NCI-H510A (cell line): ENCODE measurements at places on chromosomes 16 and 17.

DNA sequence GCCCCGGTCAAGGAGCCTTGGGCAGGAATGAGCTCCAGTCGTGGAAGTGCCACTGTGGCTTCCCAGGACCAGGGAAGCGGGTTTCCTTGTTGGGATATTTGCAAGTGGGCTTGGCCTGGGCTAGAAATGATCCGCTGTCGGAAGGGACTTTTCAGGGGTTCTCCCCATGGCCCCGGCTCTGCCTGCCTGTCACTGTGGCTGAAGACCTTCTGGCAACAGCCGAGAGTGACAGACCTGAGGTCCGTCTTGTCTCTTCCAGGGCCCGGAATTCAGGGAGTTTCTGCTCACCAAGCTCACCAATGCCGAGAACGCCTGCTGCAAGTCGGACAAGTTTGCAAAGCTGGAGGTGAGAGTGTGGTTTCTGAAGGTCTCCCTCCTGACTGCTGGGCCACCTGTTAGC lies 57.7 kb downstream of the OR1D5 start:
- no peak for DNase-seq

GRCh38 chr17:27539794-27540317 lies 83.6 kb downstream of the KSR1 start:
- DNase-seq, result no peak

GRCh38 chr17:74810699-74811485 lies 34.7 kb upstream of the NAT9 start:
- no peak for DNase-seq

DNA sequence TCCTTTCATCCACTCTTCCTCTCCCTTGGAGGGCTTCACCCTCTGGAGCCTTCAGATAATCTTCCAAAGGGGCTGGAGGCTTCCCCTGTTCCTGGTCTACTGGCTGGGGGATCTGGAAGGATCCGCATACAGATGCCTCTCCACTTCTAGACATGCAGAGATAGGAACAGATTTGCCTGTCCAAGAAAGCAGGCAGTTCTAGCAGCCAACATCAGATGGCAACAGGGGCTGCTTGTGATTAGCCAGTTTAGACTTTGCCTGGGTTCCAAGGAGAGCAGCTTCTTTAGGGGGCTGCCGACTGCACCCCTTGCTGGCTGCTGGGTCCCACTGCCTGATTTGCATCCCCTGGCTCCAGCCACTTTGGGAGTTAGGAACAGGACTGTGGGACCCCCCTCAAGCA lies 6.2 kb upstream of the CD300A start:
- no peak for DNase-seq

- peak; percentile 74 for DNase-seq
Observed at GRCh38 chr17:7841915-7842379, 7.9 kb downstream of the KDM6B start.

GRCh38 chr16:47486856-47487255 lies 25.7 kb downstream of the PHKB start:
- DNase-seq, result no peak

DNA sequence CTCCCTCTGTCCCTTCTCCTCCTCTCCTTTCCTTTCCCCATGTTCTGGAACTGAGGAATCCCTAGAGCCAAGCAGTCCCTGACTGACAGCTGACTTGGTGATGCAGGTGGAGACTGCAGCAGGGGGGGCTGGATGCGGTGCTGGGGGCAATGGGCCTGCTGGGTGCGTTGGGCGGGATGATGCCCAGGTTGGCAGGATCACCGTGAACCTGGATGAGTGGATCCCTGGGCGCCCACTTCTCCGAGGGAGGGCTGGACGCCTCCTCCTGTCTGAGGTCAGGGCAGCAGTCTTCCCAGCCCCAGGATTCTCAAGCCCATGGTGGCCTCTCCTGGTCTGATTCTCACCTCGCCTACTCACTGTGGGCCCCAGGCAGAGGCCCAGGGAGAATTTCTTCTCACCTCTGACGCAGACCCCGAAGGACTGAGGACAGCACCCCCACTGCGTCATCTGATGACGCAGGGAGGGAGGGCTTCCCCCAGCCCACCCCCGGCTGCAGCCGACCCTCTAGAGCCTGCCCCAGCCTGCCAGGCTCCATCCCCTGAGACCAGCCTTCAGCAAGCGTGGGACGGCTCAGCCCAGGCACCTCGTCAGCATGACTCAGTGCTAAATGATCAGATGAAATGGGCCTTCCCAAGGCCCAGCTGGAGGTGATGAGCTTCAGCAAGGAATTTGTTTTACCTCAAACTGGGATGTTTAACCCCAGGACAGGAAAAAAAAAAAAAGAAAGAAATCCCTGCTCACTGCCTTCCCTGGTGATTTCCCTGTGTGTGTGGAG lies 188.0 kb upstream of the TNRC6C start:
- no peak for DNase-seq

DNA sequence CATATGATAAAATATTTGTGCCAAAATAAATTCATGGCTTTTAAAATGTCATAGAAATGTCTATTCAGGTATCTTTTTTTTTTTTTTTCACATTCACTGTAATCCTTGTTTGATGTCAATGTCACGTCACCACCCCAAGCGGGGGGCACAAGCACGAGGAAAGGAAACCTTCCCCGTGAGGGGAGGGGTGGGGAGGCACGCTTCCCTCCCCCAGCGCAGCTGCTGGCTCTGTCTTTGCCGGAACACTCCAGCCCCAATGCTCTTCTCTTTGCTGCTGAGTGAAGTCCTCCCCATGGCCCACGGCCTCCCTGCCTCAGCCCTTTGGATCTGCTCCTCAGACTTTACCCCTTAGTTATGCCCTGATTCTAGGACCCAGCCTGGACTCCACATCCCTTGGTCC lies 1.5 kb downstream of the SLC35G3 start:
- no peak for DNase-seq

DNA sequence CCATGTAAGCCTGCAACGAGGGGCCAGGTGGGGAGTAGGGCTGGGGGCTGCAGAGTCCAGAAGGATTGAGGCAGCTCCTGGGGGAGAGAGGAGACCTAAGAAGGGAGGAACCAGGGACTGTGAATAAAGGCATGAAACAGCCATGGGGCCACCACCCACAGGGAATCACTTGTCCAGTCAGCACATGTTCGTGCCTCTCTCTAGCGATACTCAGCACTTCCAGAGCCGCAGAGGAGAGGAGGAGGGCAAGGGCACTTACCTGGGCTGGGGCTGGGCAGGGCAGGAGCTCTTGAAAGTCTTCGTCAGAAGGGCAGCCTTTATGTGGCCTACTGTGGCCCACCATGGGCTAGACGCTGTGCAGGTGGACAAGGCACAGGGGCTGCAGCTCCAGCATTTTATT lies 24.2 kb downstream of the CACNA1G start:
- no peak for DNase-seq

DNA sequence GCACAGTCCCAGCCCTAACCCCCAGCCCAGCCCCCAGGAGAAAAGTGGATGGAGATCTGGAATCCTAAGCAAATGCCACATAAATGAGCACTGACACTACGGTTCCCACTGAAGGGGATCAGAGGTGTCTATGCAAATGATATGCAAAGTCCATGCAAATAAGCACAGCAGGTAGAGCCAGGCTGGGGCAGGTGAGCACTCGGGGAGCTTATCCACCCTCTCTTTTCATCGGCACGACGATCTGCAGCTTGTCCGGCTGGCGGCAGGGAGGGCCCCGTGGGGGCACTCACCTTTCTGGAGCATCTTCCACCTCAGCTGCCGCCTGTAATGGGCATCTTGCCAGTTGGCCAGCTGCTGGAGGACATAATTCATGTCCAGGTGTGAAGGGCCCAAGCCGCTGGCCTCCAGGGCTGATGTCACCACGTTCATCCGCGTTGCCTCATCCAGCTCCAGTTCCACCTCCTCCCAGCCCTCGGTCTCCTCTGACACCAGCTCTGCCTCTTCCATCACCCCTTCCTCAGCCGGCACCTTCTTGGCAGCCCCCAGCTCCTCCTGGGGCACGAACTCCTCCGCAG lies 9.9 kb downstream of the HAP1 start:
- peak; percentile 71 for DNase-seq

DNA sequence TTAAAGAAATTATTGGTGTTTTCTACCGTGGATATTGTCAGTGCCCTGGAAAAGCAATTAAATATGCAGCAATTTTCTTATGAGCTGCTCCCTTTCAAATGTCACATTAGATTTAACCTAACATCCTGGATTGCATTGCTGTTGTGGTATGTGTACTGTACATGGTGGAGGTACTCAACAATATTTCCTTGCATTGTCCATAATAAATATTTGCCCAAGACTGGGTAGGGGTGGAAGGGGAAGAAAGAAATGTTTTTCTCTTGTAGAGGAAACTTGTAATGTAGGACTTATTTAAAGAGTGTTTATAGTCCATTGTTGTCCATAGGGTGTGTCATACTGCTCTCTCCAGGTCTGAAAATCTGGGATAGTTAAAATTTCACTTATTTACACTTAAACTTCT lies 346.2 kb upstream of the TBX2 start:
- DNase-seq, result no peak

DNA sequence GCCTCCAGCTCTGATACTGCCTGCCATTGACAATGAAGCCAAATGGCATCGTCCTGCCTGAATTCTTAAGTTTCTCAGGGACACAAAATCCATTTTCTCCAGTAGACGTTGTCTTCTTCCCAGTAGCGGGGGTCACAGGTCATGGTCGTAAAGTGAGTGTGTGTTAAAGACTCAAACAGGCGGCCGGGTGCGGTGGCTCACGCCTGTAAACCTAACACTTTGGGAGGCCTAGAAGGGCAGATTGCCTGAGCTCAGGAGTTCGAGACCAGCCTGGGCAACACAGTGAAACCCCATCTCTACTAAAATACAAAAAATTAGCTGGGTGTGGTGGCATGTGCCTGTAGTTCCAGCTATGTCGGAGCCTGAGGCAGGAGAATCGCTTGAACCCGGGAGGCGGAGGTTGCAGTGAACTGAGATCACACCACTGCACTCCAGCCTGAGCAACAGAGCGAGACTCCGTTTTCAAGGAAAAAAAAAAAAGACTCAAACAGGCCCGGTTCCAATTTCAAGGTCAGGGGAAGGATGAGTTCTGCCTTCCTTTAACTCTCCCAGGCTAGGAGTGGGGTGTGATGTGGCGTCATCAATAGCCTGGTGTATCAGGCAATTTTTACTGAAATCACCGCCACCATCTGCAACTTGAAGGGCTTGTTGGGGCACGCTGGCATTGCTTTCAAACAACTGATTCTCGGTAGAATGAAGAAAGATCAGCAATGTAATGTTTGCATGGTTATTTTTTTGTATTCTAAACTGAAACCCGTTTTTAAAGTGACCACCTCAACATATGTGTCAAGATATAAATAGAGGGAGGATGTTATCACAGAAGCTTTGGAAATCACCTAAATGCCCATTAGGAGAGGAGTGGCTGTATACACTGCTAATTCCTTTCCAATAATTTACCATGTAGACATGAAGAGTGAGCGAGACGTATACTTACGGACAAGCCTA lies 91.0 kb downstream of the WSCD1 start:
- DNase-seq, result no peak

DNA sequence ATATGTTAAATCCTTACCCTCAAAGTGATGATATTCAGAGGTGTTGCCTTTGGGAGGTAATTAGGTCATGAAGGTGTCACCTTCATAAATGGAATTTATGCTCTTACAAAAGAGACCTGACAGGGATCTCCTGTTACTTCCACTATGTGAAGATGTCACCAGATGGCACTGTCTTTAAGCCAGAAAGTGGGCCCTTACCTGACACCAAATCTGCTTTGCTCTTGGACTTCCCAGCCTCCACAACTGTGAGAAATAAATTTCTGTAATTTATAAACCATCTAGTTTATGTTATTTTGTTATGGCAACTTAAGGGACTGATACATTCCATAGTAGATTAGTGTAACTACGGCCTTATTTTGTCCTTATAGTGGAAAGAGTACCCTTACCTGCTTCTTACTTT lies 358.3 kb upstream of the SALL1 start:
- DNase-seq, result no peak

DNA sequence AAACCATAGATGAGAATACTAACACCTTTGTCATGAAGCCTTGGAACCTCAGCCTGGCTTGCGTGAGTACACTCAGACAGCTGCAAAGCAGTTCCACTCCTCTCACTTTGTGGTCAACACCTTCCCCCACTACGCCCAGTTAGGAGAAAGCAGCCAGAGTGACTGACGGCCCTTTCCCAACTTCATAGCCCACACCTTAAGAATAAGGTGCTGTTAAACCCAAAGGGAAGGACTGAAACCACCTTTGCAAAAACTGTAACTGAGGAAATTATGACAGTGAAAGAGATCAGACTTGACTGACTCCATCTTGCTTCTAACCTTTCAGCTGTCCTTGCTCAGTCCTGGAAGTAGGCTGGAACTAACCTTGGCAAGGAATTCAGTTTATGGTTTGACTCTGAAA lies 13.7 kb downstream of the N4BP1 start:
- no peak for DNase-seq

GRCh38 chr16:56111100-56111499 lies 80.2 kb upstream of the GNAO1 start:
- no peak for DNase-seq

DNA sequence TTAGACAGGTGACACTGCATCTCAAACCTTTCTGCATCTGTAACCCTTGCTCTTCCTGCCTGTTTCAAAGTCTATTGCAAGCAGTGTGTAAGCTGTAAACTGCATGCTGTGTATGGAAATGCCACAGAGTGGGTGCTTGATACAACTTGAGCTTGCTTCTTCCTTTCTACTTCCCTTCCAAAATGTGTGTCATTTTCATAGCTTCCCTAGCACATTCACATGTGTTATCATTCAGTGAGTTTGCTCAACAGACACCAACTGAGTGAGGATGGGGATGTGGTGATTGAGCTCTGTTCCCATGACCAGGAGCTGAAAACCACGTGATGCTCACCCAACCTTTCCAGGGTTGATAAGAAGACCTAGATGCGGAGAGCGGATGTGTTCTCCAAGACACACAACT lies 111.1 kb downstream of the VAT1L start:
- no peak for DNase-seq

DNA sequence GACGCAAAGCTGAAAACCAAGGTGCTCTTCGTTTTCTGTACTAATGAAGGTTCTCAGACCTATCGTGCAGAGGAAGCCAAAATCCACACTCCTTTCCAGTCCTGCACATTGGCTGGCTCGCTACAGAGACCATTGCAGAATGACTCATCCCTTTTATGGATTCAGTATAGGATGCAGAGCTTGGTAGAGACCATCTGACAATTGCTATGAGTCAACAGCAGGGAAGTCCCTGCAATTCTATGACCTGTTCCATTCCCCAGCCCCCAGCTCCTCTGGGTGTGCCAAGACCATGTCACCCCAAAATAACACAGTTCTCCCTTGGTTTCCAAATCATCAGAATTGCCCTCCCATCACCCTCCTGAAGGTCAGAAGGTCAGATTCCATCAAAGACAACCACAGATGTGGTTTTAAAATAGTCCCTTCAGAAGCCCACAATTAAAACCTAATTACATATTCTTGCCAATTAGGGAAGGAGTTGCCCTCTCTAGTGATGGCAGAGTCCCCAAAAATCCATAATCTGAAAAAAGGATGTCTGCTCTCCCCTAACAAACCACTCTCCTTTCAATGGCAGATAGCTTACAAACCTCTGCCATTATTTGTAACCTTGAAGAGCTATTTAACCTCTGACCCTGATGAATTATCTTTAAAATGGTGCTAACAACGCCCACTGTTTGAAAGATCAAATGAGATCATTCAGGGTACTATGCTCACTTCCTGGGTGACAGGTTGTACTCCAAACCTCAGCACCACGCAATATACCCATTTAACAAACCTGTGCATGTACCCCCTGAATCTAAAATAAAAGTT lies 108.2 kb upstream of the RBBP6 start:
- no peak for DNase-seq

GRCh38 chr16:560204-560700 lies at the start of gene PRR35:
TSS of gene PRR35 (plus strand) at chr16:560394. CDS start at chr16:563295, 2,901 bp downstream.
- DNase-seq, result no peak

GRCh38 chr16:56832768-56833167 lies 32.2 kb upstream of the SLC12A3 start:
- no peak for DNase-seq
